ENCODE measurements at places on chromosomes 2 and 18.

- no peak for DNase-seq
These were observed 113.9 kb upstream of the TFCP2L1 start for GRCh38 chr2:121398853-121399252.

DNA sequence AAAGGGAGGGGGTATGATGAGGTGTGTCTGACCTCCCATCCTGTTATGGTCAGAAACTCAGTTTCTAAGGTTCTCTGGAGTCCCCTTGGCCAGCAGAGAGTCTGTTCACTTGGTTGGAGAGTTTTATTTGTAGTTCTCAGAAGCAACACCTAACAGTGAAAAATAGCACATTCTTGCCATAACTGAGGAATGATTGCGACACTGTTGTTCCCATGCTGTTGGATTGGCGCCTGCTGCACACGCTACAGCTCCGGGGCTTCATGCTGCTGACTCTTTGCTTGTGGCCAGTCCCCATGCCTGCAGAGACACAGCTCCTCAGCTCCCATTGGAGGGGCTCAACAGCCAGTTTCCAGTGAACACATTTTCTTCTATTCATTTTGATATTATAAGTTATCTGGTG is 42.1 kb downstream of the TPGS2 start:
- peak; percentile 17 for DNase-seq

GRCh38 chr2:16623031-16623430 is 42.6 kb downstream of the CYRIA start:
- no peak for DNase-seq

DNA sequence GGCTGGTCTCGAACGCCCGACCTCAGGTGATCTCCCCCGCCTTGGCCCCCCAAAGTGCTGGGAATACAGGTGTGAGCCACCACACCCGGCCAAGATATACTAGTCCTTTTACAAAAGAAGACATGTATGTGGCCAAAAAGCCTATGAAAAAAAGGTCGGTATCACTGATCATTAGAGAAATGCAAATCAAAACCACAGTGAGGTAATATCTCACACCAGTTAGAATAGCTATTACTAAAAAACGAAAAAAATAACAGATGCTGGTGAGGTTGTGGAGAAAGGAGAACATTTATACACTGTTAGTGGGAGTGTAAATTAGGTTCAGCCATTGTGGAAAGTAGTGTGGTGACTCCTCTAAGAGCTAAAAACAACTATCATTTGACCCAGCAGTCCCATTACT is 26.4 kb downstream of the KLHL23 start:
- DNase-seq = no peak

DNA sequence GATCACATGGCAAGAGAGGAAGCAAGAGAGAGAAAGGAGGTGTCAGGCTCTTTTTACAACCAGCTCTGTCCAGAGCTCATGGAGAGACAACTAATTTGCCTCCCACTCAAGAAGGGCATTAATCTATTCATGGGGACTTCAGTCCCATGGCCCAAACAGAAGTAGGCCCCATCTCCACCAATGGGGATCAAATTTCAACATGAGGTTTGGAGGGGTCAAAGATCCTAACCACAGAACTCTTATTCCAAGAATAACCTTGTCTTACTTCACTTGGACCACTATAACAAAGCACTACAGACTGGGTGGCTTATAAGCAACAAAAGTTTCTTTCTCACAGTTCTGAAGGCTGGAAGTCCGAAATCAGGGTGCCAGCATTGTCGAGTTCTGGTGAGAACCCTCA is 31.8 kb downstream of the GRB14 start:
- no peak for DNase-seq

DNA sequence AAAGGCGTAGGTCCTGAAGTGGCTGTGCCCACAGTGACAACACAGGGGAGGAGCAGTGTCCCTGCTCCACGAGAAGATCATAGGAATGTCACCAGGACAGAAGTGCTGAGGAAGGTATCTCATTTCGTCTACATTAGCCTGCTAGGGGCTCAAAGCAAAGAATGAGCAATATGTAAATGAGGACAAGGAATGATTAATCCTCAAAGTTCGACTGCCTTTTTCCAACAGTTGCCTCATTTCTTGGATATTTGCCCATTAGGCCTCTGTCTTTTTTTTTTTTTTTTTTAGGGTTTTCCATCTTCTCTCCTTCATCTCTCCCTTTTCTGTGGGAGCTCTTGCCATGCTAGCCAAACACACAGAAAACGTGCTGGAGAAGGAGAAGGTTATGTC is 105.2 kb upstream of the ARHGAP28 start:
- peak; percentile 50 for DNase-seq

DNA sequence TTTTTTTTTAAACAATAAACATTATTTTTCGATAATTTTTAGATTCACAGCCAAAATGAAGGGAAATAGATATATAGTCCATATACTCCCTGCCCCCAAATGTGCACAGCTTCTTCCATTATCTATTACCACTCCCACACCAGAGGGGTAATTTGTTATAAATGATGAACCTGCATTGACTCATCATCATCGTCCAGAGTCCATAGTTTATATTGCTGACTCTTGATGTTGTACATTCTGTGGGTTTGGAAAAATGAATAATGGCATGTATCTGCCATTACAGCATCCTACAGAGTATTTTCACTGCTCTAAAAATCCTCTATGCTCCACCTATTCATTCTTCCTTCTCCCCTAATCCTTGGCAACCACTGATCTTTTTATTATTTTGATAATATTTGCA is 121.5 kb downstream of the LTBP1 start:
- DNase-seq = no peak

GRCh38 chr2:177758591-177759371 is 313.8 kb downstream of the PDE11A start:
- DNase-seq = peak; percentile 79

- DNase-seq = no peak
These were observed 139.2 kb upstream of the PXDN start for GRCh38 chr2:1883476-1883875.

GRCh38 chr18:47985866-47986265 is 55.4 kb upstream of the SMAD2 start:
- DNase-seq = no peak

- no peak for DNase-seq
These were observed 18.0 kb downstream of the SPEG start for GRCh38 chr2:219452361-219453317.

GRCh38 chr2:29113891-29114321 is 1.3 kb upstream of the CLIP4 start:
- DNase-seq = no peak

GRCh38 chr2:43472527-43473194 is 123.2 kb downstream of the THADA start:
- DNase-seq = no peak

GRCh38 chr2:189933041-189933440 is 129.5 kb downstream of the MSTN start:
- no peak for DNase-seq

DNA sequence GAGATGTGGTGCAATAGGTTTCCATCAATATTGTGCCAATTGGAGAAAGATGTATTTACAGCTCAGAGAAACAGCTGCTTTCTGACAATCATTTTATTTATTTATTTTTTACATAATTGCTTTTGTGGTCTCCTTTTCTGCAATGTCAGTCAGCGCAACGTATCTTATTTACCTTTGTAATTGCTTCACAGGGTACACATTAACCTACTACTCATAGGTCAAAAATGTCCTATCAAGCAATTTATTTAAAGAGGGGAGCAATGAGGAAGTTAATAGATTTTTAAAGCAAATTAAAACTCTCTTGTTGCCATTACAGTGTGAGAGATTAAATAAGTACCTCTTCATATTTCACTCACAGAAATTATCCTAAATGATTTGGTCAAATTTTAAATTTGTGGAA is 291.0 kb downstream of the CALCRL start:
- no peak for DNase-seq

- DNase-seq = no peak
These were observed 14.4 kb upstream of the SP140L start for GRCh38 chr2:230312638-230313037.

DNA sequence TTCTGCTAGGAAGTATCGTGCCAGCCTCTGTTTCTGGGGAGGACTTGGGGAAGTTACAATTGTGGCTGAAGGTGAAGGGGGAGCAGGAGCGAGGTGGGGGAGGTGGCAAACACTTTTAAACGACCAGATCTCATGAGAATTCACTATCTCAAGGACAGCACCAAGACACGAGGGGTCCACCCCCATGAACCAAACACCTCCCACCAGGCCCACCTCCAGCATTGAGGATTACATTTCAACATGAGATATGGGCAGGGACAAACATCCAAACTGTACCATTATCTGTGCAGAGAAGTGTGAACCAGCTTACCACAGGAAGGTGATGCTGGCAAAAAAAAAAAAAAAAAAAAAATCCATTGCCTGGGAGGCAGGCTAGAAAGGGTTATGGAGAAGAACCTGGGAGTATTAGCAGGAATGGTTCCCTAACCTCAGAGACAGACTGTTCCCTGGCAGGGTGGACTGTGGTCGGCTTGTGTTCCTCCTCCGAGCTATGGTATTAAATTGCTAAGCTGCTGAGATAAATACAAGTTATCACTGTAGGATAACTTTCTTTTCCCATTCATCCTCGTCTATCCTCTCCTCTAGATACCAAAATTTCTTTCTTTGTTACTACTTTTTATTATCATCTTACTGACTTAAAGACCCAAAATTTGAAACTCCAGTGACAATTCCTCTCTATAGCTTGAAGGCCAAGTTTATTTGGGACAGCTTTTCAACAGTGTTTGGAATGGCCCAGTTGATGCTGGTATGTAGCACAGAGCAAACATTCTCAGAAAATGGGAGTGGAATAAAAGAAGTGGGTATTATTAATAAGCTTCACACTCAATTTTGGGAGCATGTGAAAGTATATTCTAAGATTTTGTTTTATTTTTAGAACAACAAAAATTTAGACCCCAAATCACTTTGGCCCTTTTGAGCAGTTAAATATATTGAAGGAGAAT is 73.7 kb upstream of the MAP3K20 start:
- DNase-seq = no peak

- DNase-seq = no peak
These were observed 135.9 kb downstream of the NCK2 start for GRCh38 chr2:105880637-105881036.

DNA sequence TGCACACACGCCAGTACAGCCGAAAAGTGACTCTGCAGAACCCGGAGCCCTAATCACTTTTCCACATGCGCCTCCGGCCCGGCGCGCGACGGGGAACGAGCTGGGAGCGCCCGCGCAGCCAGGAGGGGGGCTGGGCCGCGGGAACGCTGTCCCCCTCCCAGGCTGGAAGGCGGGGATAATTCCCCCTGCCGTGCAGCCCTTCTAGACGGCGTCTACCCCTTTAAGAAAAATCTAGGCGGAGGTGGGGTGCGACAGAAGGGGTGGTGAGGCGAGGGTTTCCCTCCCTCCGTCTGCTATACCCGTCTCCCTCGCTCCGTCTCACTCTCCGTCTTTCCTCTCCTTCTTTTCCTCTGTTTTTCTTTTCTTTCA is 2.4 kb downstream of the CYP26B1 start:
- DNase-seq = peak; percentile 83

DNA sequence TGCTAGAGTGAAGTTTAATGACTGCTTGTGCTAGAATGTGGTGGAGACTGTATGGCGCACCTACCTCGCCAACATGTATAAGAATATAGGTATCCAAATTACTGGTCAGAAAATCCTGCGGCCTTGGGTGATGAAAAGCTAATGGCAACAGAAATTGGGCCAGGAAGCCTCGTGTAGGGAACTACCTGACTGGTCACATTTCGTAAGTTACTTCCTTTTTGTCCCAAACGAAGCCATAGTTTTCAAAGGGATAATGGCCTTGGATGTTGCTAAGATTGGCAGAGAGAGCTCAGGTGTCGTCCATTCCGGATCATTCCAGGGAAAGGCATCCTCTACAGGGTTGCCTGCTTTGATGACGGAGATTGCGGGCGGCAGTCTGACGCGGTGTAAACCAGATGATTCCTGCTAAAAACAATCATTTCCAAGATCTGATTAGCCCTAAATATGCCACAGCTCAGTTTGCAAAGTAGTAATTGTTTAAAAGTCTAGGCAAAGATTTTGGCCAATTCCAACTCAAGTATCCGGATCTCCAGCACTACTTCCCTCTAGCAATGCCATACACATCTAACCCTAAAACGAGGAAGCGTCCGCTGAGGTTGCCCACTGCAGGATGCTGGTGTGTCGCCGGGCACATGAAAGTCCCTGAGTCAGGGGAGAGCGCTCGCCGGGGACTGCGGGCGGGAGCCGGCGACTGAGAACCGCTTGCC is 708 bp upstream of the MALT1 start:
- DNase-seq = peak; percentile 8

GRCh38 chr2:99998651-99999320 is 143.6 kb downstream of the AFF3 start:
- DNase-seq = no peak

DNA sequence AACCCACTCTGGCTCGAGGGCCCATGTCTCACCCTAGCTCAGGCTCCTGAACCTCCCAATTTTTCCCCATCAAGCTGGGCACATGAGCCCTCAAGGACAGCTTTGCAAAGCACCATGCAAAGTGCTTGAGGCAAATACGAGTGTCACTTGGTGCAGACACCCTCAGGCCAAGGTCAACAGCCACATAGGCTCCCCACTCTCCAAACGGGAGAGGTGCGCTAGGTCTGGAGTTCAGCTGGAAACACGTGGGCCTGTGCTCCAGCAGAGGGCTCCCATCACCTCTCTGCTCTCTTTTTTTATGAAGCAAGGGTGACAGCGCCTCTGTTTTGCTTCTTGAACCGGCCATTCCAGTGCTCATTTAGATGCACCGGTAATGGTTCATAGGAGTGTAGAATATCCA is 11.9 kb upstream of the ARHGAP25 start:
- no peak for DNase-seq

DNA sequence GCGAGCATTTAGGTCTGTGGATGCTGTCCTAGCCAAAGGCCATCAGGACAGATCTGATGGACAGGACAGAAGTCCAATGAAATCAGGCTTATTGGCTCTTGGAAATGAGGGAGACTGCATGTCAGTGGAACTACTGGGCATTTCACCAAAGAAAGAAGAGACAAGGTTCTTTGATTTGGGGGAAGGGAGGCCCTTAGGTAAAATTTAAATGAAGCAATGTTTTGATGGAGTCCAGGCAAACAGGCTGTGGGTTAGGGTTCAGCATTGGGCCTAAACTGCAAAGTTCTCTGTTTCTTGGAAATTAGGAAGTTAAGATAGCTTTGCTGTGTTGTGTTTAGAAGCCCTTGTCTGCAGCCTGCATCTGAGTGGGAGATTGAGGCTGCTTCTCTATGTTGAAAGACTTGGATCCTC is 31.6 kb upstream of the RNF149 start:
- no peak for DNase-seq

DNA sequence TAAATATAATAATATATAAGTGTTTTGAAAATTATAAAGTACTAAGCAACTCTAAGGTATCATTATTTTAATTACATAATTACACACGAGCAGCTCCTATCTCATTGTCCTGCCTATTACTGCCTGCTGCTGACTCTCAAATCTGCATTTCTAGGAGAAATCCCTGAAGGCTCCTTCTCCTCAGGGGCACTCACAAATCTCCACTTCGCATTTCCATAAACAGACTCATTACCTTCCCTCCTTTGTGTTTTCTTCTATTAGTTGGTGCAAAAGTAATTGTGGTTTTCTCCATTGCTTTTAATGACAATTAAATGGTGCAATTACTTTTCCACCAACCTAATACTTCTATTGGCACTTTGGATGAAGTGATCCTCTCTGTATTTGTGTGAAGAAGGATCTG is 135.0 kb upstream of the HNMT start:
- DNase-seq = no peak
